ENCODE measurements at places on chromosomes 11 and 22.

DNA sequence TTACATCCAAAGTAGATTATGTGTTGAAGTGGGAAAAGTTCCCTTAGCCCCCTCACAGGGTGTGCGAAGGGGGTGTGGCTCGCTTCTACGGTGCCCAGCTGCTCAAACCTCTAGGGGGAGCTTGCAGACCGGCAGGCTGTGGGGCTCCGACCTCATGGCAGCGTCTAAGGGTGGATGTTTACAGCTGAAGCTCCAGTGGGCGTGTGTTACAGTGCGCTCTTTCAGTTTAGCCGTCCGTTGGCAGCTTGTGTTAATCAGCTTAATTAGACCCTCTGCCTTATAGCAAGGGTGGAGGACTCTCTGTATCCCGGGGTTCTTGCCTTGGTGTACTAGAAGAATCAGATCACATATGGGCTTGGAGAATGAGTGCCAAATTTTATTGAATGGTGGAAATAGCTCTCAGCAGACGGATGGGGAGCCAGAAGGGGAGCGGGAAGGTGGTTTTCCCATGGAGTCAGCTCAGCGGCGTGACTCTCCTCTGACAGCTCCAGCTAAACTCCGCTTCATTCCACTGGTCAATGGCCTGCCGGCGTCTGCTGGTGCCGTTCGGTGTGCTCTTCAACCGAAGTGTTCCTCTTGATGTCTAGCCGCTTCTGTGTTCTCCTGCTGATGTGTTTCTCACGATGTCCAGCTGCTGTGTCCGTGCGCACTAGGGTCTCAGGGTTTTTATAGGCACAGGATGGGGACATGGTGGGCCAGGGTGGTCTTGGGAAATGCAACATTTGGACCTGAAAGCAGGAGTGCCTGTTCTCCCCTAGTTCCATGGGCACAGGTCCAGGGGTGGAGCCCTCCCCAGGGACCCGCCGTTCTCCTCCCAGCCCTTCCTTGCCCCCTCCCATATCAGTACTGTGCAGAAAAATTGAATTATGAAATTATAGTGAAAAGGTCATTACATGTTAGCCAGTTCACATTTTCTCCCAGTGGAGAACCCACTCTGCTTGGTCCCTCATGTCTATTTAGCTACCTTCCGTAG lies 28.6 kb upstream of the OR10G7 start:
- DNase-seq = no peak

DNA sequence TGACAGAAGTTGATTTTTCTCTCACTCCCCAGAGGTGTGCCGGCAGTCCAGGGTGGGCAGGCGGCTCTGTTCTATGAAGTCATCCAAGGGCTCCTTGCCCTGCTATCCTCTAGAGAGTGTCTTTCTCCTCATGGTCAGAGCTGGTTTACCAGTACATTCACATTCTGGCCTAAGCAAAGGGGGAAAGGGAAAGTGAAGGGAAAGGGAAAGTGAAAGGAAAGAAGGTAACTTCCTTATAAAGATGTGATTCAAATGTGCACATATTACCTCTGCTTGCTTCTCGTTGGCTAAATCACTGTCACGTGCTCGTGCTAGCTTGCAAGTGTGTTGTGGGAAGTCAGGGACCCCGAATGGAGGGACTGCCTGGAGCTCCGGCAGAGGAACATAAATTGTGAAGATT lies 2.9 kb upstream of the HTATIP2 start:
- no peak for DNase-seq

GRCh38 chr11:14642873-14643696 lies 519 bp upstream of the PDE3B start:
- DNase-seq = no peak

- no peak for DNase-seq
These were observed 9.1 kb downstream of the NDUFV1 start for GRCh38 chr11:67615728-67616430.

- no peak for DNase-seq
These were observed 77.7 kb downstream of the LARGE1 start for GRCh38 chr22:33842421-33843094.

DNA sequence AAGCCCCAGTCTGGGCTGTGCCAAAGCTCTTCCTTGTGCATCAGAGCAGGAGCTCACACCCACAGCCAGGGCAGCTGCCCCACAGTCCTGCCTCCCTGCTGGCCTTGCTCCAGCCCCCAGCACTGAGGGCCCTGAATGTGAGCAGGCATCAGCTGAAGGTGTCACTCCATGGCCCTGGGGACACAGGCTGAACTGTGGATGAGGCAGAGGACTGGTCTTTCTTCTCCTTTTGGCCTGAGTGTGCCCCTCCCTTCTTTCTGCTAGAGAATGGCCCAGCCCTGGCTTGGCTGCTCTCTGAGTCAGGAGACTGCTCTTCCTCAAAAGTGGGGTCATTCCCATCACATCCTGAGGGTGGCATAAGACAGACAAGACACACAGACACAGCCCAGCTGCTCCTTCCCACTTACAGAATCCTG lies 16.2 kb downstream of the OTOG start:
- no peak for DNase-seq

DNA sequence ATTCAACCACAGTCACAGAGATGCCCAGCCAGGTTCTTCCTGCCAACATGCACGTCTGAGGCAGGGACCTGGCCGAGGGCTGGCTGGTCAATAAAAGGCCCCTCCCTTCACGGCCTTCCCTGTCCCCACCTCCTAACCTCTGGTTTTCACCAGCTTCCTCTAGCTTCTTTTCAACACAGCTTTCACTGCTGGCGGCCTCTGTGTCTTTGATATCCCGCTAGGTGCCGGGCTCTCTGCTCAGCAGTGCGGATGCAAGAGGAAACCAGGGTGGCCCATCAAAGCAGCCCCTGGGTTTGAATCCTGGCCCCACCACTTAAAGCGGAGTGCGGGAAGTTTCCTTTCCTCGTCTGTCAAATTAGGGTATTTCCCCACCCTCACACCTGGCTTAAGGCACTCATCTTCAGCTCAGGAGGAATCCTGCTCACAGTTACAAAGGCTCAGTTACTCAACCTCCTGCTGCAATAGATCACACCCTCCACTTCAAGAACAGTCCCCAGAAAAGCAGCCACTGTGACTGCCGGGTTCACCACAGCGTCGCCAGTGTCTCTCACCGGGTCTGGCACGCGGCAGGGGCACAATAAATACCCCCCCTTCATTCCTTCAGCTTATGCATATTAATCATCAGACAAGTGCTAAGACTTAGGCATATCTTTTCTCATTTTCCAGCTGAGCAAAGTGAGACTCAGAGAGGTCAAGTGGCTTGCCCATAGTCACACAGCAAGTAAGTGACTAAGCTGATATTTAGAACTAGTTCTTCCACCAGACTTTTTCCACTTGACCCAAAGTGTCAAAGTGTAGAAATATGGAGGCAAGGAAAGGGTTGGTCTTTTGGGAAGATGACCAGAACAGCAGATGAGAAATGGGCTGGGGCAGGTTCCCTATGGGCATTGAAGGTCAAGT lies 45.7 kb downstream of the TXN2 start:
- DNase-seq = no peak

DNA sequence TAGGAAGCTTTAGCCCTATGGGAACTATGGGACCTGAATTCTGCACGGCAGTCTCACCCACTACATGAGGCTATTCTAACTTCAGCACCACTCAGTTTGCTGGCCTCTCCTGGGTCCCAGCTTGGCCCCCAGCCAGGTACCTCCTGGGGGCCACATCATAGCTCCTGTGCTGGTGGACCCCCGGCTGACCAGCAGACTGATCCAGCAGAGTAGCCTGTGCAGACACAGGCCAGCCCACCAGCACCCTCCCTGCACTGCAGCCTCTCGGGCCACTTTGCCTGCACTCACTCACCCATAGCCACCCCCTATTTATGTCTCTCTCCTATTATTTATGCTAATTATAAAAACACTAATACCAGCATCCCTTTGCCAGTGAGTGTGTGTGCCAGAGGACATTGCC lies 1.2 kb upstream of the OR10AG1 start:
- DNase-seq = no peak

- DNase-seq = no peak
These were observed at the start of gene GRAMD1B for GRCh38 chr11:123429913-123430720. TSS of gene GRAMD1B (plus strand) at chr11:123430269. CDS start at chr11:123430793, 524 bp downstream.

- no peak for DNase-seq
These were observed 41.1 kb downstream of the RBFOX2 start for GRCh38 chr22:35987487-35987886.

GRCh38 chr11:116721988-116722387 lies 50.8 kb downstream of the BUD13 start:
- no peak for DNase-seq

- DNase-seq = no peak
These were observed 15.0 kb downstream of the ALKBH3 start for GRCh38 chr11:43895601-43896000.

DNA sequence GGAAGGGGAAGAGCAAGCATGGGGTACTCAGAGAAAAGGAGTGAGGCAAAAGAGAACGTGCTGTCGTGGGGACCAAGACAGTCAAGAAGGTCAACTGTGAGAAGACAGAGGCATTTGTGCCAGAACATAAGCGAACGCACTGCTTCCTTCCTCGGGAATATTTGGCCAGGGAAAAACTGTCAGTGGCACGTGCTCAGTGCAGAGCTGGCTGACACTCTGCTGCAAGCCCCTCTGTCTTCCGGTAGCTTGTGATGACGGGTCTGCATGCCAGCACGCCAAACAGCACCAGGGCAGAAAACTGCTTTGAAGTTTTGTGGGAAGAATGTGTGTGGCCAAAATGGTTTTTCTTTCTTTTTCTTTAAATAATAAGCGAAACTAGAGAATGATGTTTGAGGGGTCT lies 60.6 kb downstream of the SMCO4 start:
- no peak for DNase-seq

- no peak for DNase-seq
These were observed 33.7 kb upstream of the APOBEC3A start for GRCh38 chr22:38923463-38924346.

DNA sequence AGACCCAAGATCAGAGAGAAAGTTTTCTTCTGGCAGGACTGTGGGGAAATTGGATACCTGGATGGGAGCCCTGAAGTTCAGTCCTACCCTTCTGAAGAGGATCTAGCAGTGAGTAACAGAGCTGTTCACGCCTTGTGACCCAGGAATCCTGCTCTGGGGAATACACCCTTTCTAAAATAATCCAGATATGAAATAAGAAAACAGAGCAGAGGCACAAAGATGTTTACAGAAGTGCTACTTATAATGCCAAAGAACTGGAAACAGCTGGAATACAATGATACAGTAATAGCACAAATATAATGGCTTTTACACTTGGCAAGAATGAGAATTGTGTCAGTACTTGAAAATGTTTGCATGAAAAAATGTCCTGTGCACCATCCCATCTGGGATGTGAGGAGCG lies 304.0 kb upstream of the NARS2 start:
- DNase-seq = no peak

DNA sequence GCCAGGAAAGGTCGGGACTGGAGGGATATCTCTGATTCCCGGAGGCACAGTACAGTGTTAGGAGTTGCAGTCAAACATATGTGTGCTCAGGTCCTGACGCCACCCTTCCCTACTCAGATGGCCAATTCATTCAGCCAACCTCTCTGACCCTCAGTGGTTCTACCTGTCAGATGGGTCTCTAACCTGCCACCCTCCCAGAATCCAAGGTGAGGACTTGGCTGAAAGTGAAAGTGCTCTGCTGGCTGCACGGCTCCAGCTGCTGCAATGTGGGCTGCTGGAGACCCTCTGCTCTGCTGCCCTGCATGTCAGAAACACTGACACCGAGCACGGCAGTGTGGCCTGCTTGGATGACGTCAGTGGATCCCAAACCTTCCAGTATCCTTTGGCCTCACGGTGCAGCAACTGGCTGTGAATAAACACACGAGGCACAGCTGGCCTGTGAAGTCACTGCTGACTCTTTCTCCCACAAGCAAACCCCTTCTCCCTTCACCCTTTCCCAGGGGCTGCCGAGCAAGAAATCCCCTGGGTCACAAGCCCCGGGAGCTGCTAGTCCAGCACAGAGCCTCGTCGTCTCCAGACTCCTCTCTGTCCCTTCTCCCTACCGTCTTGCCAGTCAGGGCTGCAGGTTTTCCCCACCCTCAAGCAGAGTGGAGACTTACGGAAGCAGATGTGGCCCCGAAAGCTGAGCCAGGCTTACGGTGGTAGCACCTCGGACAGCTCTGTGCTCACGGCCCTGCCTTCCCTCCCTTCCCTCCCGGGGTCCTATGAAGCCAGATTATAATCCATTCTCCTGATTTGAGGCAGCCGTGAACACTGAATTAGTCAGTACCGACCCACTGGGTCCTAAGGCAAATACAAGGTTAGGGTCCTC lies 24.3 kb downstream of the KIAA0930 start:
- DNase-seq = no peak

- DNase-seq = no peak
These were observed 29.5 kb downstream of the DNHD1 start for GRCh38 chr11:6526411-6527135.

DNA sequence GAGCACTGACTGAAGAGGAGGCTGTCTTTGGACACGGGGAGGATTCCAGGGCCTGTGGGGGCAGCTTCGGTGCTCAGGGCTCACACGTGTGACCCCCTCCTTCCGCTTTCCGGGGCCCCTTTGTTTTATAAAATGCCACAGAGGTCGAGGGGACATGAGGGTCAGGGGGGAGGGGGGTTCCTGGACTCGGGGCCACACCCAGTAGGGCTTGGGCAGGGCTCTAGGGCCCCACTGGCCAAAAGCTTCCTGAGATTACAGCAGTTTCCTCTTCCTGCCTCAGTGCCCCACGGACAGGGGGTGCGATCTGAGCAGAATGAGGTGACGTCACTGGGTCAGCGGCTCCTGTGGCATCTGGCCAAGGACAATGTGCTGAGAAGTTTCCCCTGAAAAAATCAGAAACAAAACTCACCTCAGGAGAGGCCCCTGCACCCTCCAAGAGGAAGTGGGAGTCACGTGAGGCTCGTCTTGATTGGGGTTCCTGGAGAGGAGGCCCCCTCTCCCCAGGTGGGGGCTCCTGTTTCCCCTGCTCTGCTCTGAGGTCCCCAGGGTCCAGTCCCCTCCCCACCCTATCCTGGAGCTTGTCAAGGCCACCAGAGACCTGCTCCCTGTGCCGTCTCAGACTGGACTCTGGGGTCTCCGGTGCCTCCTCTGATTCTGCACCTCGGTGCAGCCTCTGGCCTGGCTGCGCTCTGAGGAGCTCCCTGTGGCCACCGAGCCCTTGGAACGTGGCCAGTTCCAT lies 6.4 kb upstream of the IFITM3 start:
- no peak for DNase-seq

- DNase-seq = no peak
These were observed 31.1 kb downstream of the DDI1 start for GRCh38 chr11:104067534-104067933.

- DNase-seq = no peak
These were observed 30.1 kb downstream of the IGHMBP2 start for GRCh38 chr11:68933605-68934320.

DNA sequence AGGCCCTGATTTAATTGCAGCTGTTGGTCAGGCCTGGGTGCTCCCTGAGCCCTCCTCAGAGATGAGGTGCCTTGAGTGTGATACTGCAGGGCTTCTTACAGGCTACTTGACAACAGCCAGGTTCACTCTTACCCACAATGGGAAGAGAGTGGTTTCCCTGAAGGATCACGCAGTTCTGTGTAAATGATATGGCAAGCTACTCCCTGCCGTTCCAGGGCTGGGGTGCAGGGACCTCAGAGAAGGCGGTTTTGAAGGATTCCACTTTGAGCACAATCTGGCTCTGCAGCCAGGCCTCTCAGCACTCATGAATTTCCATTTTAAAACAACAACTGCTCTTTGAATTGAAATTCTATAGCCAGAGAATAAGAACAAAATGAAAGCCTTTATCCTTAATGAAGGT lies 92.9 kb downstream of the SLC17A6 start:
- DNase-seq = no peak

- no peak for DNase-seq
These were observed 12.8 kb downstream of the ARAP1 start for GRCh38 chr11:72739240-72740059.

- DNase-seq = no peak
These were observed 19.1 kb downstream of the RPUSD4 start for GRCh38 chr11:126192361-126192760.

Data from esophagus squamous epithelium (tissue), 5 donors.